Stimulated activated CD4-positive, alpha-beta T cell treated with anti-CD3 and anti-CD28 coated beads, Interleukin-15, amount 100 ng/mL, for 24 hours (primary cell): ENCODE measurements at places on chromosomes 3 and 15.

GRCh38 chr15:71448688-71449114 lies 333.4 kb downstream of the THSD4 start:
- peak; percentile 23 for DNase-seq

DNA sequence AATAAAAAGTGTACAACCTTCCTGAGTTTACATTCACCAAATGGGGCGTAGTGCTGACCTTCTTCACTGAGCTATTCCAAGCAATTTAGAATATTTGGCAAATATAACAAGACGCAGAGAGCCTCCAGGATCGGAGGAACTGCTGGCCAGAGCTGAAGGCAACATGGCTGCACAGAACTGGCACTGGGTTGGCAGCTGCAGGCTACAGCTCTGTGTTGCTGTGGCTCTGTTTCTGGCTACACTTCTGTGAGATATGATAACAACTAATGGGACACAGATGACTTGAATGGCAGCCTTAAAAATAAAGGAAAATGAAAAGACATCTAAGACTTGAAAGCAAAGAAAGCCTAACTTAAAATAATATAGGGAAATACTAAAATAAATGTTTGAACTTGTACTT lies 10.8 kb upstream of the SLC6A20 start:
- no peak for DNase-seq

GRCh38 chr3:13236557-13237173 lies 163.4 kb upstream of the IQSEC1 start:
- DNase-seq: no peak

DNA sequence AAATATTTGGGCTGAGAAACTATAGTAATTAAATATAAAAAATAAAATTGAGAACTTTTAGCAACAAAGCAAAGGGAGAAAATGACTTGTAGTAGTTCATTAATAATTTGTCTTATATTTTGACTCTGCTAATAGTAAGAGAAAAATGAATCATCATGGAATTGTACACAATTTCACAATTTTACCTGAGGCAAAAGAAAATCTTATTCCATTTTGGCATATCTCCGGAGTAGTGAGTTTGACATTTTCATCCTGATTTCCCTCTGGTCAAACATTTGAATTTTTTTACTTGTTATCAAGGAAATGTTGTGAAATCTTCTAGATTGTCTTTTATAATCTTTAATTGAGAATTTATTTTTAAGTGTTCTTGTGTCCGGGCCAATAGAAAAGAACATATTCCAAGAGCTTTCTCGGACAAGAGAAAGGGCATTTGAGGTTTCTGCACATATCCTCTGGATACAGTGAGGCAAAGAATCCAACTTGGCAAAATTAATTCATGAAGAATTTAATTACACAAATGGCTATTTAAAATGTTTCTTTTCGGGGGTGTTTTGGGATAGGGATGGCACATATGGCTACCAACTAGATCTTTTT lies 89.3 kb upstream of the IGSF10 start:
- DNase-seq: no peak

- peak; percentile 4 for DNase-seq
Observed at GRCh38 chr3:149621218-149622005, 36.4 kb downstream of the WWTR1 start.

- no peak for DNase-seq
Observed at GRCh38 chr3:48715174-48715800, 1.7 kb downstream of the IP6K2 start.

- DNase-seq: peak; percentile 16
Observed at GRCh38 chr3:194586836-194587235, 46.4 kb downstream of the TMEM44 start.

DNA sequence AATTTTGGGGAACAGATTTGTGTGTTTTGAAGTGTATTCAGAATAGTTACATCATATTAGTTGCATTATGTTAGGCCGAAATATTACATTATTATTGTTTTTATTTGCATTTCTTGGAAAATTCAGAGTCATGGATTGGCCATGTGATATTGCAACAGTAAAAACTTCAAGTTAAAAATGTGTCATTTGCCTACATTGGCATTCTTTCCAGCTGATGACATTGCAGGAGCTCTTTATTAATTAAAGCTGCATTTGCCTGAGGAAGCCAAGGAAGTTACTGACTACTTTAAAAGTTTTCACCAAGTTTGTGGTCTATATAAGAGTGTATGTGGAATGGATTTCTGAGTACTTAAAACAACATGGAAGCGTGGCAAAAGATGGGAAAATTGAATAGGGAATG lies 726.4 kb upstream of the SGO1 start:
- no peak for DNase-seq

- DNase-seq: no peak
Observed at GRCh38 chr15:31157644-31158069, 56.1 kb upstream of the TRPM1 start.

- DNase-seq: peak; percentile 54
Observed at GRCh38 chr3:42979044-42979972, at the start of gene GASK1A. GASK1A (plus strand) TSS chr3:42979311; CDS start chr3:42979643, 332 bp downstream.

DNA sequence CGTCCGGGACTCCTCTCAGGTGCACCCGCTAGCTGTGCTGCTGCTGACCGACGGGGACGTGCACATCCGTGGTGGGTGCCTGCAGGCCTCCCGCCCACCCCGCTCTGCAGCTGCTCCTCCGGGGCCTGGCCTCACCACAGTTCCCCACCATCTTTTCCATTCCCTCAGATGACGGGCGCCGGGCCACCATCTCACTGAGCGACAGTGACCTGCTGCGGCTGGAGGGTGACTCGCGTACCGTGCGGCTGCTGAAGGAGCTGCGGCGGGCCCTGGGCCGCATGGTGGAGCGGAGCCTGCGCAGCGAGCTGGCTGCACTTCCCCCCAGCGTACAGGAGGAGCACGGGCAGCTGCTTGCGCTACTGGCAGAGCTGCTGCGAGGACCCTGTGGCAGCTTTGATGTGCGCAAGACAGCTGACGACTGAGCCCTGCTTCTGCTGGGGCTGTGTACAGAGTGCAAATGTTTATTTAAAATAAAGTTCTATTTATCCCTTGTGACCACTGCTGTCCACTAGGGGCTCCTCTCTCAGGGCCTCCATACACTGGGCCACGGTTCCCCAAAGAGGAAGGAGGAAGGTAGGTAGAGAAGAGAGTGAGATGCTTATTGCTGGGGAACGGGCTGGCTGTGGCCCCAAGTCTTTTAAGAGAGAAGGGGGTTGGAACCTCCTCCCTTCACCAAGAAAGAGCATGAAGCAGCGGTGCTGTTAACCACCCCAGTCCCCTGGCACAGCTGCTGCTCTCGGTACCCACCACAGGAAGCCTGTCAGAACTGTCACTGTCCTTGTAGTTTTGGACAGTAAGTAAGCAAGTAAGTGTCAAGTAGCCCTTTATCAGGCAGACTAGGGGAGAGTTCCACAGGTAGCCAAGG lies 47.0 kb downstream of the DHX30 start:
- DNase-seq: no peak

- no peak for DNase-seq
Observed at GRCh38 chr15:66110864-66111263, 142.7 kb downstream of the MEGF11 start.

GRCh38 chr3:193230610-193231009 lies 10.4 kb upstream of the PLAAT1 start:
- DNase-seq: no peak

GRCh38 chr3:16849229-16849628 lies 35.5 kb upstream of the PLCL2 start:
- DNase-seq: peak; percentile 79

GRCh38 chr15:70517194-70517590 lies 246.2 kb downstream of the UACA start:
- no peak for DNase-seq

DNA sequence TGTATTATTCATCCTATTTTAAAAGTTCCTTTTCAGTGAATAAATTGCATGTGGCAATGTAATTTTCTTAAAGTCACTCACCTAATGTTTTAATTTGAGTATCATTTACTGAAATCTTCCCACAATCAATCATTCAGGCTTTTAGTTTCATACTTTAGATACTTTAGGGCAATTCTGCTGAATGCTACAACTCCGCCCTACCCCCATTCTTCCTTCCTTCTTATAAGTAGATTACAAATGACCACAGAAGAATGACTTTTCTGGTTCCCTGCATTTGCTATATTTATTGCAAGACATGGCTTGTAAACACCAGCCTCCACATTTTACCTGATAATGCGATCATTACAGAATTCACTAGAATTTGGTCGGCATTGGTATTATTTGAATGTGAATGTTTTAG lies 1061.9 kb downstream of the FHIT start:
- no peak for DNase-seq

DNA sequence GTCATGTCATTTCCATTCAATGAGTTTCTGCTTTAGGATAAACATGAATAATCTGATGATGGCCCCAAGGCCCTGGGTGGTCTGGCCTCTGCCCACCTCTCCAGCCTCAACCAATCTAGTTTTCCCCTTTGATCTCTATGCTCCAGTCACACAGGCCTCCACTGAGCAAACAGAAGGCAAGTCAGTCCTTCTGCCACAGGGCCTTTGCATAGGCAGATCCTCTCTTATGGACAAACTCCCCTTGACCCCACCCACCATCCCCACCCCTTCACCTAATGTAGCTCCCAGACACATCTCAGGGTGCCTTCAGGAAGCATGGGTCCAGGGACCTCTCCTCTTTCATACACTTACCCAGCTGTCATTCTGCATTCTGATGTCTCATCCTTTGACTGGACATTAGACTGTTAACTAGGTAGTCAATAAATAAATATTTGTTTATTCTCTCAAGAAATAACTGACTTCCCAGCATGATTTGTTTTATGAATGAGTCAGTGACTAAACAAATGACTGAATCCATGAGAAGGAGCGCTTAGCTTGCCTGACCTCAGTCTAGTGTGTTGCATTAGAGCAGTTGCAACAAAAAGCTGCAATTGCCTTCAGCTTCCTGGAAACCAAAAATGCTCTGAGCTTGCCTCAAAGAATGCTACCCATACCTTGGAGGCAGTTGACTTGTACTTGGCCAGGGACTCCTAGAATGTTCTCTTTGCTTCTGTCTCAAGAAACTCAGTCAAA lies 386.6 kb upstream of the WNT5A start:
- DNase-seq: no peak

DNA sequence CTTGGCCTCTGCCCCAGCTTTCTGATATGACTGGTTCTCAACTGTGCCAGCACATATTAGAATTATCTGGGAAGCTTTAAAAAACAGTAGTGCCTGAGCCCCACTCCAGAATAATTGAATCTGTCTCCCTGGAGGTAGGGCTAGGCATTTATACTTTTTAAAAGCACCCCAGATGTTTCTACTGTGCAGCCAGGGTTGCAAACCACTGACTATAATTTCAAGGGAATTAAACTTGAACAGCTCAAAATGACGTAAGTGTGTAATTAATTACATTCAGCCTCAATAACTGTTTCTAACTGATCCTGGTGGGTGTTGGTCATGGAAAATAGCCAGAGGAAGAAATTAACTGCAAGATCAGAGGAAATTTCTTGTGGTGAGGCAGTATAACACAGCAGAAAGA lies 4.4 kb upstream of the IRAK2 start:
- no peak for DNase-seq

GRCh38 chr3:4495294-4496086 lies 2.3 kb downstream of the ITPR1 start:
- DNase-seq: no peak

DNA sequence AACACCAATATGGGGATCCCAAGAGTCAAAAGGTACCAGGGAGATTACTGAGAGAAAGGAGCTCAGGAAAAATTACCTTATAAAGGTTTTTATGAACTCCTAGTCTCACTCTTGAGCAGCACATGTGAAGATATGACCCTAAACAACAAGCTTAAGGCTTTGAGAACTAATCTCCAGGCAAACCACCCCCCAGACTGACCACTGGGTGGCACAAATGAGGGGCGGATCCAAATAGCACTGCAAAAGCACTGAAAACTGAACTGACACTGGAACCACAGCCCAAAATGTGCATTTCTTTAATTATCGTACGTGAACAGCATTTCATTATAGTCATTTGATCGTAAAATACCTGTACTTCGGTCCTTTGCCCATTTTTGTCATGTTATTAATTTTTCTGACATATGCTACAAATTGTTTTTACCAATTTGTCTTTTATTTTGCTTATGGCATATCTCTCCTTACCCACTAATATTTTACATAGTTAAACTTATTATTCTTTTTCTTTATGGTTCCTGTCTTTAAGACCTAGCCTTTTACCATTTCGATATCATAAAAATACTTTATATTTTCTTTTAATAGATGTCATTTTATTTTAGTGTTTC lies 31.5 kb upstream of the TFDP2 start:
- DNase-seq: peak; percentile 26

DNA sequence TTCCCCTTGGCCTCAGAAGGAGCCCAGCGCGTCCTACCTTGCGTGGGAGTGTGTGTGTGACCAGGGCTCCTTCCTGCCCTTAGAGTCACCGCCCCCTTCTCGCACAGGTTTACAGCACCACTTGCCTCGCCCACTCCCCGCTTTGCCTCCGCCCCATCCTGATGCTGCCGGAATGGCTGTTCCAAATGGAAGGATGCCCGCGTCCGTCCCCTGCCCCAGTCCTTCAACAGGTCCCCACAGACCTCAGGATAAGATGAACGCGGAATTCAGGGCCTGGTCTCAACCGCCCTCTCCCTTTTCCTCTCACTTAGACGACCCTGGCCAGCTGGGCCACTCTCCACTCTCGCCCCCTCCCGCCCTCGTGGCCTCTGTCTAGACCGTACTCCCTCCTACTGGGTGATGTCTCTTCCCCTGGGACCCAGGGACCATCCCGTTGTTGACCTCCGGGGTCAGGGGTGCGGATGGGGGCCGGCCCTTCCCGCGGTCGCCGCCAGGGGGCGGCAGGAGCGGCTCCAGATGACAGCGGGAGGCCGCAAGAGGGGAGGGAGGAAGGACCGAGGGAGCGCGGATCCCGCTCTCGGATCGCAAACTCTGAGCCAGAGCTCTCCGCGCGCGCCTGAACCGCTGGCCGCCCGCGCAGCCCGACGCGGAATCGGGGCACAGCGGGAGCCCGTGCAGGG lies at the start of gene THSD4:
TSS of gene THSD4 (plus strand) at position 585 of the 680 bp plus-strand sequence.
- DNase-seq: peak; percentile 80

GRCh38 chr15:60563539-60564404 lies 84.8 kb upstream of the ICE2 start:
- no peak for DNase-seq

DNA sequence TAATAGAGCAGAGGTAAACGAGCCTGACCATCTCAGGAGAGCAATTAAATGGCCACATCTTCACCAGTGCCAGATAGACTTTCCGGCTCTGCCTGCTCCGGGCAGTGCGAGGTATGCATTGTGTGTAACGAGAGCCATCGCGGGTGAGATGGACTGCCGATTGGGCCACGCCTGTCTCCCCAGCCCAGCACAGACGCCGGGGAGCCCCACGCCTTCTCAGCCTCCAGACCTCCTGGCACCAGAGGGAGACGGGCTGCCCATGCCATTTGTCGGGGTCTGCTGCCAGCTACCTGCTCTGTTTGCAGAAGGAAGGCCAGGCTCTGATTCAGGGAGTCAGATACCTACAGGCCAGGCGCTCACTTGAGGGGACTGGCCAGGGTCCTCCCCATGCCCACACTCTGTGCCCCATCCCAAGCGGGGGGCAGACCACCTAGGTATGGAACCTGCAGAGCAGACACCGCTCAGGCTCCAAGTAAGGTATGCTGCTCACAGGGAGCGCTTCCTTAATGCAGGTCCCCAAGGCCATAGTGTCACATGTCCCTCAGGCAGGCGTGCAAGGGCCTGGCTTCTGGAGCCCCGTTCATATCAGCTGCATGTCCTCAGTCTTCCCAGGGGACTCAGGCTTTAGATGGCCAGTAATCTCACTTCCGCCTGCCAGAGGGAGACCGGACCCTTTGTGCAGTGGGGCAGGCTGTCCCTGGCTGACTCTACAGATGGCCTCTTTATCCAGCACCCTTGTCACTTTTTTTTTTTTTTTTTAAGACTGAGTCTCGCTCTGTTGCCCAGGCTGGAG lies 62.2 kb downstream of the DNAJB8 start:
- DNase-seq: no peak

- DNase-seq: no peak
Observed at GRCh38 chr3:160949460-160949859, 155.7 kb downstream of the B3GALNT1 start.
